ENCODE measurements at places on chromosomes 13 and 19.

GRCh38 chr13:51895906-51896888, 34.4 kb downstream of the CCDC70 start:
- no peak for DNase-seq

GRCh38 chr13:30785191-30785850, 50.0 kb downstream of the ALOX5AP start:
- no peak for DNase-seq

DNA sequence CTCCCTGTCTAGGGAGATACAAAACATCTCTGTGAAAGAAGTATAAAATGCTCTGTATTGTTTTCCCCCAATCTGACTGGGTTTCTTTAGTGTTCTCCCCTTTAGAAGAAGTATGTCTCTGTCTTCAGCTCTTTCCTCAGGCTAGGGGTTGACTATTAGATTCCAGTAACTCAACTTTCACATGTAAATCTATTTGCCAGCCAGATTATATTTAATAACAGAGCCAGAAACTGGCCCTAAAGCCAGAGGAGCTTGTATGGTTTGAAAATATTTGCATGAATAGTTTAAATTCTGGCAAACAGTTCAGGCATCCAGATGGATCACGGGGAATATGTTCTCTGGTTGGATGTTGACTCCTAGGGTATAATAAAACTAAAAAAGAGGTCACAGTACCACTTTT, 22.3 kb upstream of the CYSLTR2 start:
- DNase-seq, result no peak

DNA sequence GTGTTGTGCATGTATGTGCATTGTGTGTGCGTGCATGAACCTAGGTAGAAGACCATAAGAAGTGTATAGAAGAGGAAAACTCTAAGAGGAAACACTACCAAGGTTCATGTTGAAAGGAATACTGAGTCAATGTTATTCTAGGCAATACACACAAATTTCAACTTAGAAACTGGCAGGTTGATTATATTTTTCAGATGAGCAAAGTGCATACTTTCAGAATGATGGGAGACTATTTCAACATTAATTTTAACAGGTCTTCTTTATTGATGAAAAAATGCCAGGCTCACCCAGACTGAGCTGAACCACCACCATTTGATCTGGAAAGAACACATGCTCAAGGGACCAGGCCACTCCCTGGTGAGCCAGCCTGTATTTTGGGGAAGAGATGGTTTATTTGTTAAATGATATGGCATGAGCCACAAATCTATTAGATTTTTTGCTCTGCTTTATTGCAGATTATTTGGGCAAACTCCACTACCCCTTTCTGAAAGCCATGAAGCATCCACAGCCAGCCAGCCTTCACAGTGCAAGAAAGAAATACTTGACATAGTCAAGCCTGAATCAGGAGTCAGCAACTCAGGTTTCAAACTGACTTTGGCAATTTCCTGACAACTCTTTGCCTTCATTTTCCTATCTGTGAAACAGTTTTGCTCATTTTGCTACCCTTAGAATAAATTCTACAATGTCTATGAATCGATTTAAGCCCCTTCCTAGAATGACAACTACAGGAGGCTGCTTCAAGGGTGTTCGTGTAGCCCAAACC, 368.9 kb downstream of the COG6 start:
- DNase-seq, result no peak

GRCh38 chr13:89052699-89053098, 1381.5 kb downstream of the SLITRK5 start:
- DNase-seq, result no peak

DNA sequence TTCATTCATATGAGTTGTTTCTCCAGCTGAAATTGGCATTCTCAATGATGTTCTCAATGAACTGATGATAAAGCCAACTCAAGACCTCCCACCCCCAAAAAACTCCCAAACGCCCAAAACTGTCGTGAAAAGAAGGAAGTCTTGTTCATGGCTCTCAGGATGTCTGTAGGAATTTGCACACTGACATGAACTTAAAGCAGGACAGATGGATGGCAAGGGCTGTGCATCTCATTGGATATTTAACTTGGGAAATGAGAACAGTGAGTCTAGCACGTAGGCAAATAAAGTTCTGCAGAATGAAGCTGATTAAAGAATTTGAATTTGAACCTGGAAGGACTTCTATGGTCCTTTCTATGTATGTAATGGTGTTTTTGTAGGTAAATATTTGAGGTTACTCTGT, 305.7 kb downstream of the SHISA2 start:
- DNase-seq, result no peak

- peak; percentile 5 for DNase-seq
Observed at GRCh38 chr13:72255908-72256307, 388.9 kb upstream of the DACH1 start.

DNA sequence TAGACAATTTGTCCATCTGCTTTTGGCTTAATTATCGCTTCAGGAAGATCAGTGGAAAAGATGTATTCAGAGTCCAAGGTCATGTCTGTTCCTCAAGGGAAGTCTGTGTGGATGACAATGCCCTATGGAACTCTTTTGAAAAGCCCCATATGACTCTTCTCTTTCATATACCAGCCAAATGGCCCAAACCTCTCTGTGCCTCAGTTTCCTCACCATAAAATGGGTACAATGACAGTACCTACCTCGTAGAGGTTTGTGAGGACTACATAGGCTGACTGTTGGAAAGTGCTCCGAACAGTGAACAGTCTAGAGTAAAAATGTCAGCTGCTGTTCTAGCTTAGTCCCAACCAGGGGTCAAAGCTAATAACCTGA, 104.6 kb downstream of the COL4A2 start:
- no peak for DNase-seq

GRCh38 chr13:46297361-46297811, 85.7 kb downstream of the LRRC63 start:
- DNase-seq, result peak; percentile 72

- no peak for DNase-seq
Observed at GRCh38 chr19:47374876-47375693, 26.0 kb downstream of the DHX34 start.

- DNase-seq, result no peak
Observed at GRCh38 chr13:67549331-67549730, 319.2 kb upstream of the PCDH9 start.
